ENCODE measurements at places on chromosomes 16 and 17.

GRCh38 chr16:85554889-85555718, 58.0 kb upstream of the GSE1 start:
- peak; percentile 85 for DNase-seq

DNA sequence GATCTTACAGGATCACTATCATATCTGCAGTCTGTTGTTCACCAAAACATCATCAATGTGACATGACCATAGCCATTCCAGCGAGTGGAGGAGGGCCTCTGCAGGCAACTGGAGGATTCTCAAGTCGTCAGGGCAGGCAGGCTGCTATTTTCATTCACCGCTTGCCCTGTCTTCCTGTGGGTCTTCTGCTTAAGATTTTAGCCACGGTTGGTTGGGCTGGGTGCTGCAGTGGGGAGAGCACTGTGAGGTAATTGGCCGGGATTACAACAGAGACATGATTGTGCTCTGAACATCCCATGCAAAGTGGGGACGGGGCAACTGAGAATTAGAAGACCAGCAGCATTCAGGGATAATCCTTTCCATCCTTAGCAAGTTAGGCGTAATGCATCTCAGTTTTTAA, 245.9 kb downstream of the CPPED1 start:
- DNase-seq, result no peak

GRCh38 chr17:75475851-75476250, 19.4 kb downstream of the TMEM94 start:
- DNase-seq, result no peak

DNA sequence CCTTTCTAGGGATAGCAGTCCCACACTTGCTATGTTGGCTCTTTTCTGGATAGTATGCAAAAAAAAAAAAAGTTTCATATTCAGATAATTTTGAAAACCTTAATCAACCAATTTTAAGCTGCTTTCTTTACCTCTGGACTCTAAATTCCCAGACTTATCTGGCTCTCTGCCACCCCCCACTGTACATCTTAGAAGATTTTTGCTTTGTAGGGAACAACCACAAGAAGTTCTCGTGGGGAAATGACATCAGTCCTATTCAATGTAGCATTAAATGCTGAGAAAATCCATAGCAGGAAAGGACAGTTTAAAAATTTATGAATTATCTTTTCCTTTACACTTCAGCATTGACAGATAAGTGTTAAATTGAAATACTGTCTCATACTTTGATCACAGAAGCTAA, 562.7 kb upstream of the HSBP1 start:
- peak; percentile 62 for DNase-seq

- DNase-seq, result no peak
Measured at GRCh38 chr17:55456307-55457240, 34.9 kb upstream of the MMD start.

GRCh38 chr16:68257906-68258800, 6.2 kb upstream of the SLC7A6 start:
- peak; percentile 22 for DNase-seq

Data from fibroblast of skin of abdomen (primary cell).